ENCODE measurements at places on chromosomes 1 and 21. TPM values are rescaled to one million over a fixed set of nuclear protein-coding genes. Genes with fewer than 3 reads are reported as not detected.

GRCh38 chr1:162878000-162878596 is 17.1 kb upstream of the CCDC190 start:
- H3K4me1 ChIP-seq: no peaks in the 10 kb centered on the region
- DNase-seq: no peak
- H3K27ac ChIP-seq: no peak overlapping the region
- H3K36me3 ChIP-seq: no peaks in the 10 kb centered on the region

GRCh38 chr1:99266726-99267125 is 2.4 kb downstream of the PLPPR4 start:
- no peak overlapping the region for H3K27ac ChIP-seq
- H3K27me3 ChIP-seq: peaks cover 20% of the 10 kb centered on the region
- no peak overlapping the region for H3K4me3 ChIP-seq
- peaks cover 10% of the 10 kb centered on the region for H3K4me1 ChIP-seq
- H3K36me3 ChIP-seq: no peaks in the 10 kb centered on the region
- no peak for DNase-seq

DNA sequence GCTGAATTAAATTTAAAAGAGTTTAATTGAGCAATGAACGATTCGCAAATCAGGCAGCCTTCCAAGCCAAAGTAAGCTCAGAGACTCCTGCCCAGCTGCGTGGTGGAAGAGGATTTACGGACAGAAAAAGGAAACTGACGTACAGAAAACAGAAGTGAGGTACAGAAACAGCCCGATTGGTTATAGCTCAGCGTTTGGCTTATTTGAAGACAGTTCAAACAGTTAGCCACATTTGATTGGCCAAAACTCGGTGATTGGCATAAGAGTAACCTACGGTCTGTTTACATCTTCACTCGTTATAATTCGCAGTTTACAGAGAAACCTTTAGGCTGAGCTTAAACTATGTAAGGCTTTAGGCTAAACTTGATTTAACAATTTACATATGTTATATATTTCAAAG is 46.9 kb downstream of the CR1L start:
- no peaks in the 10 kb centered on the region for H3K36me3 ChIP-seq
- no peak overlapping the region for H3K27ac ChIP-seq
- H3K27me3 ChIP-seq: no peaks in the 10 kb centered on the region
- H3K4me1 ChIP-seq: no peaks in the 10 kb centered on the region
- no peak overlapping the region for H3K4me3 ChIP-seq
- DNase-seq: no peak

DNA sequence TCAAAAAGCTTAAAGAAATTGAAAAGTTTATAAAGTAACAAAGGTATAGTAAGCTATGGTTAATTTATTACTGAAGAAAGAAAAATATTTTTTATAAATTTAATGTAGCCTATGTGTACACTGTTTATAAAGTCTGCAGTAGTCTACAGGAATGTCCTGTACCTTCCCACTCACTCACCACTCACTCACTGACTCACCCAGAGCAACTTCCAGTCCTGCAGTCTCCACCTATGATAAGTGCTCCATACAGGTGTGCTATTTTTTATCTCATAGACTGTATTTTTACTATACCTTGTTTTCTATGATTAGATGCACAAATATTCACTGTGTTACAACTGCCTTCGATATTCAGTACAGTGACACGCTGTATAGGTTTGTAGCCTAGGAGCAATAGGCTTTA is 106.6 kb downstream of the NR5A2 start:
- no peaks in the 10 kb centered on the region for H3K4me1 ChIP-seq
- DNase-seq: no peak
- no peaks in the 10 kb centered on the region for H3K36me3 ChIP-seq
- H3K4me3 ChIP-seq: no peak overlapping the region
- no peak overlapping the region for H3K27ac ChIP-seq

- no peaks in the 10 kb centered on the region for H3K36me3 ChIP-seq
- no peaks in the 10 kb centered on the region for H3K27me3 ChIP-seq
- DNase-seq: no peak
- peaks cover 5% of the 10 kb centered on the region for H3K4me1 ChIP-seq
- no peak overlapping the region for H3K4me3 ChIP-seq
These were observed 19.5 kb downstream of the MAP3K7CL start for GRCh38 chr21:29149808-29150425.

DPH5 gene
- 49.8 TPM for polyA plus RNA-seq

ATP1A2 gene
- 0.13 TPM for polyA plus RNA-seq

DNA sequence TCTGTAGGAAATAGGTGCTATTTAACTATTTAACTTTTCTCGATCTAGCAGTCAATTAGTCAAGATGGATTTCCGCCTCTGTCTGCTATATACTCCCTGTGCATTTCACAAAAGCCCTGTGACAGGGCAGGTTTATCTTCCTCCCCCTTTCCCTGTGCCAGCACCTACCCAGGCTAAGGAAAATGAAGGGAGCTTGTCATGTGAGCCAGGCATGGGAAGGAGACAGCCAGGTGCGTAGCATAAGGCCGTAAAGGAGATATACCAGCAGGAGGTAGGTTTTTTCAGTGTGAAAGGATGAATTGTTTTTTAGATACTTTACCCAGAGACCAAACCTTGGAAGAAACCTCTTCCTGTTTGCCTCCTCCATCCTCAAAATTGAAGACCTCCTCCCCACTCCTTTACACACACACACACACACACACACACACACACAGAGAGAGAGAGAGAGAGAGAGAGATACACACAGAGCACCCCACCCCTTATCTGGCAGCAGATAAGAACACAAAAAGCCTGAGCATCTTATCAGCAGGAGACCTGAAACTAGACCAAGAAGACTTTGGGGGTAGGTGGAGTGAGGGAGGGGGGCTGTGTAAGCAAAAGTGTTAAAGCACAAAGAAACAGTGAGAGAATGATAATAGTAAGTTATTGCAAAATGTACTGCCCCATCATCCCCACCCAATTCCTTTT is 12.0 kb upstream of the TARBP1 start:
- peaks cover 37% of the 10 kb centered on the region for H3K4me1 ChIP-seq
- H3K4me3 ChIP-seq: no peak overlapping the region
- H3K27me3 ChIP-seq: no peaks in the 10 kb centered on the region
- H3K27ac ChIP-seq: no peak overlapping the region

GRCh38 chr1:206685769-206686477 is 1.2 kb downstream of the MAPKAPK2 start:
- H3K4me3 ChIP-seq: peak overlapping the region; percentile 82
- H3K36me3 ChIP-seq: peaks cover 4% of the 10 kb centered on the region
- H3K27ac ChIP-seq: peak overlapping the region; percentile 95
- no peaks in the 10 kb centered on the region for H3K27me3 ChIP-seq

- H3K27me3 ChIP-seq: no peaks in the 10 kb centered on the region
- H3K4me3 ChIP-seq: no peak overlapping the region
- H3K36me3 ChIP-seq: no peaks in the 10 kb centered on the region
- DNase-seq: no peak
- no peaks in the 10 kb centered on the region for H3K4me1 ChIP-seq
- no peak overlapping the region for H3K27ac ChIP-seq
These were observed 322.4 kb downstream of the SETD4 start for GRCh38 chr21:35737899-35738346.

KCNJ9 gene
- polyA plus RNA-seq: not detected

DMRTA2 gene
- polyA plus RNA-seq: 0.04 TPM

TAS1R1 gene
- polyA plus RNA-seq: 0.51 TPM

- no peaks in the 10 kb centered on the region for H3K36me3 ChIP-seq
- peaks cover 48% of the 10 kb centered on the region for H3K4me1 ChIP-seq
- peak overlapping the region; percentile 15 for H3K27ac ChIP-seq
- peak overlapping the region; percentile 40 for H3K4me3 ChIP-seq
These were observed 4.5 kb downstream of the C1orf232 start for GRCh38 chr1:26164036-26164860.

ACP6 gene
- polyA plus RNA-seq: 8.4 TPM

DNA sequence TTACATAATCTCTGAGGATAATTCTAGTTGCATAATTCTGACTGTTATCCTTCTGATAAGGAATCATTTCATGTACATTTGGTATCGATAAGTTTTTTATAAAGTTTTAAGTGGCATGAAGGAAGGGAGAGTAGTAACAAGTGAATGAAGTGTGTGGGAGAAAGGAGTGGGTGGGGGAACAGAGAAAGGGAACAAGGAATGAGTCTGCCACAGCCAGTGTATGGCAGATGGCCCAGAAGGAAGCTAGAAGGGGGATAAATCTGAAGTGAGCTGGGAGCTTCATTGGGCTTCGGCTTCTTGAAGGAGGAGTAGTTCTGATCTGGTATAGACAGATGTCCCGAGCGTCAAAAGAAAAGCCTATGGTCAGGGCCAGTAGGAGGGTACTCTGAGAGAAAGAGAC is 18.6 kb downstream of the ZBTB40 start:
- H3K27me3 ChIP-seq: no peaks in the 10 kb centered on the region
- peaks cover 12% of the 10 kb centered on the region for H3K36me3 ChIP-seq
- DNase-seq: no peak
- no peak overlapping the region for H3K4me3 ChIP-seq

- H3K4me3 ChIP-seq: peak overlapping the region; percentile 87
- no peak for DNase-seq
- H3K4me1 ChIP-seq: peaks cover 54% of the 10 kb centered on the region
These were observed 967 bp downstream of the CENPS start for GRCh38 chr1:10431070-10431730.

UBL4B gene
- polyA plus RNA-seq: not detected

DNA sequence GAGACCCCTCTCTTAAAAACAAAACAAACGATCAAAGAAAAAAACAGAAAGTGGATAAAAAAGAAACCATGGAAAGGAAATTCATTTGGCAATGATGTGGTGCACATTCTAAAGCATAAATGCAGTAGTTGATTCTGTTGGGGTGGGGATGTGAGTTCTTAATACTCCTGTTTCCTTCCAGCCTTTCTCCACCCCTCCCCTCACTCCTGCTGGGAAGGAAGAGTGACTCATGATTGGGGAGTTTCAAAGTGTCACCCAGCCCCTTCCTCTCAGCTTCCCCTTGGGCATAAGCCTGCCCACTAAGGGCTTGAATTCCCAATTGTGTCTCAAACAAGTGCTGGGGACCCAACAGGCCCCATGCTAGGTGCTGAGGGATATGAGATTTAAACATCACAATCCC is 6.7 kb upstream of the PINK1 start:
- H3K27ac ChIP-seq: no peak overlapping the region
- H3K27me3 ChIP-seq: no peaks in the 10 kb centered on the region
- H3K36me3 ChIP-seq: no peaks in the 10 kb centered on the region
- DNase-seq: no peak
- H3K4me1 ChIP-seq: no peaks in the 10 kb centered on the region
